ENCODE measurements at places on chromosomes 12 and 14.
A peak's percentile ranks its signal among the peaks of the same experiment; 100 is the strongest.

DNA sequence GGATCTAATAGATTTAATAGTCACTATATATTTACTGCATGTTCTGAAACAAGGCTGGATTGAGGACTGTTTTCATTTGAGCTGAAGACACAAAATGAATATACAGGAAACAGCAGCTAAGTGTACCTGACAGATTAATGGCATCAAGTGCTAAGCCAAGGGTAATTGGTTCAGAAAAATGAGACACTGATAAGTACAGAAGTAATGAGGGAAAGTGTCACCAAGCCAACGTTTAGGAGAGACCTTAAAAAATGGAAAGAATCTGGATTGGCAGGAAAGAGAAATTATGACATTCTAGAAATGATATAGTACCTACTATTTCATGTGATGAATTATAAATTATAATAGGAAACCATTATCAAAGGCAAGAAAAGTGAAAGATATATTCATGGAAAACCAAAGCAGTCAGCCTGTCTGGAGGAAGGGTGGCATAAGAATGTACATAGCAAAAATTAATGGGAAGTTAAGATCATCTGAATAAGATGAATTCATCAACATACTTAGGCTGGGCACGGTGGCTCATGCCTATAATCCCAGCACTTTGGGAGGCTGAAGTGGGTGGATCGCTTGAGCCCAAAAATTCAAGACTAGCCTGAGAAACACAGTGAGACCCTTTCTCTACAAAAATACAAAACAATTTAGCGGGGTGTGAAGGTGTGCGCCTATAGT lies 21.0 kb upstream of the DUSP16 start:
- DNase-seq, result no peak

DNA sequence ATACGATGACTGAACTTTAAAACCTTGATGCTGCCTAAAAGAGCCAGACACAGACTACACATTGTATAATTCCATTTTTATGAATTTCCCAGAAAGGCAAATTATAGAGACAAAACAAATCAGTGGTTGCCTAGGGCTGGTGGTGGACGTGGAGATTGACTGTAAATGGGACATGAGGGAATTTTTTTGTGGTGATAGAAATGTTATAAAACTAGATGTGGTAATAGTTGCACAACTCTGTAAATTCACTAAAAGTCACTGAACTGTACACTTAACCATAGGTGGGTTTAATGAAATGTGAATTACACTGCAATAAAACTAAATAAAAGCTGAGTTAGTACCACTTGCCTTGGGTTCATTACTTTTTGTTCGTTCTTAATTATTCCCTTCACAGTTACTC lies 72.1 kb downstream of the PLEKHA5 start:
- no peak for DNase-seq

DNA sequence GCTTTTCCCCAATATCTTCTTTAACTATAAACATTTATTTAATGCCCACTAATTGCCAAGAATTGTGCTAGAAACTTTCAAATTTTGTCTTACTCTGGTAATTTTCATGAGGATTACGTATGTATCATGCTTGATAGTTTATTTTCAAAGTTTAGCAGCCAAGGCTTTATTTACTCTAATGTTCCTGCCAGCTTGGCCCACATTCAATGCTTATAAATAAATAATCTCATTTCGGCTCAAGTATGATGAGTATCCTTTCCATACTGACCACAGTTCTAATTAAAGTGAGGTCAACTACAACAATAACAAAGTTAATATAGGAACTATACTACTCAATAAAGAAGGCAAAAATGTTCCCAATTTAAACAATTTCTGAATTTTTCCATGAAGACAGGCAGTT lies 259.2 kb downstream of the MED13L start:
- no peak for DNase-seq

GRCh38 chr12:4649358-4649661 lies 396 bp downstream of the NDUFA9 start:
- no peak for DNase-seq

- no peak for DNase-seq
These were observed 84.6 kb upstream of the NAV3 start for GRCh38 chr12:77746096-77746495.

DNA sequence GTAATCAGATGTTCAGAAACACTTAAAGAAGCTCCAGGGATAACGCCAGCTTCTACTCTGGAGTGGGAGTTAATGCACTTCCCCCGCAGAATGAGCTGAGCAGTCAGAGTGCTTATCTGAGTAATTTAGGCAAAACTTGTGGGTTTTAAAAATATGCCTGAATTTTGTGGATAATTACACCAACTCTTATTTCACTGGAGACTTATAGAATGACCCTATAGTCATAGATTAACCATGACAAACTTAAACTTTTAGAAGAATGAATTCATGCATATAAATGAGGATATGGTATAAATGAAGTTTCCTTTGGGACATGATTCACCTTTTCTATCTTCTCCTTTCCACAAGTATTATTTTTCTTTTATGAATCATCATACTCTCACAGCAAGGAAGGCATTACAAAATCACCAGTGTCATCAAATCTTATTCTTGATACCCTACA lies 241.1 kb upstream of the FBXO33 start:
- no peak for DNase-seq

- no peak for DNase-seq
These were observed 201.2 kb downstream of the SYNE2 start for GRCh38 chr14:64053694-64054669.

DNA sequence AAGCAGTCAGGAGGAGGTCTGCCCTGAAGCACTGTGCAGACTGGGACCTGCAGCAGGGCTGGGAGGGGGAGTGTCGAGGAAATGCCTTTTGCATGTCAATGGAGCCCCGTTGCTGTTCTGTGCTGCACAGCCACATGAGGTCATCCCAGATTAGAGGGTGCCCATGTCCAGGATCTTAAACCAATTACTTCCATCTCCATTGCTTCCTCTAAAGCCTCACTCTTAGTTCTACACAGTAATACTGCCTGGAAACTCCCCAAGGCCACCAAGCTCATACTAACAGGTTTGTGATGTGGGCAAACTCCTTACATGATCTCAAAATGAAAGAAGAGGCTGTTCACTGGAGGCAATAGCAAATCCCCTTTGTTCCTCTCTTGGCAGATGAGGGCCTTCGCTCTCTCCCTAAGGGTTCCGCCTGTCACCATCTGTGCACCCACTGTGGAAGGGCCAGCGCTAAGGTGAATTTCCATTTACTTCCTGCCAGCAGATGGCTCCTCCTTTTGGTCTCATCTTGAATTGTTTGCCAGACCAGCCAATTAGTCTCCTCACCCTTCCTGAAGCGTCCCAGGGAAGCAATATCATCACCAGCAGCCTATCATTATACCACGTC lies 35.4 kb upstream of the LTA4H start:
- DNase-seq, result no peak

- DNase-seq, result peak; percentile 43
These were observed 738 bp downstream of the CKAP4 start for GRCh38 chr12:106246891-106247673.

GRCh38 chr14:63910583-63911363 lies 58.0 kb downstream of the SYNE2 start:
- no peak for DNase-seq

DNA sequence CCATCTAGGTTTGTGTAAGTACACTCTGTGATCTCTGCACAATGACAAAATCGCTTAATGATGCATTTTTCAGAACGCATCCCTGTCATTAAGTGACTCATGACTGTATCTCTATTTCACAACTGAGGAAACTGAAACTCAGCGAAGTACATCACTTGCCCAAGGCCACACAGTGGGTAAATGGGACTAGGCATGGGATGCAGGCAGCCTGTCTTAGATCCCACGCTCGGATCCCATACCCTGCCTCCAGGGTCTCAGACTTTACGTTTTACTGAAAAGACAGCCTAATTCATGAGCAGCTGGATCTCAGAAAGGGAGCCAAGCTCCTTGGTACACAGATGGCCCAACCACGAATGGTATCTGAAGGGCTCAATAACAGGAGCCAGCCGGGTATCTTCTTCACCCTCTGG lies 2.4 kb upstream of the MLEC start:
- no peak for DNase-seq

GRCh38 chr14:35286003-35286600 lies 6.1 kb upstream of the PSMA6 start:
- no peak for DNase-seq

- no peak for DNase-seq
These were observed 4.1 kb upstream of the FAM222A start for GRCh38 chr12:109709401-109709991.

GRCh38 chr12:66978802-66979201 lies 290.4 kb upstream of the CAND1 start:
- DNase-seq, result no peak

DNA sequence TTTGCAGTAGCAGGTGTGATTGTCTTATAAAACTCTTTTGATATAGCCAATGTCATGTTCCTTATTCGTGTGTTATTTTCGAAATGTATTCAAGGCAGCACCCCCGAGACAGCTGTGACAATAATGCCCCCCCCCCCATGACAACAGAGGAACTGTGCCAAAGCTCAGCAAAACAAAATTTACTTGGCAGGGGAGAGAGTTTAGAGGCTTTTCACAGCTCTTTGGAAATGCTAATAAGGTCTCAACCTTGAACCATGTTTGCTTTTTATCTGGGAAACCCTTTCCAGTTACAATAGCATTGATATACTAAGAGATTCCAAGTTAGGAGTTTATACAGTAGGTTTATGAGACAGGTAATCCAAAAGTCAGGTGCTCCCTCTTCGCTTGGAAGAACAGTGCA lies 56.4 kb upstream of the USP44 start:
- DNase-seq, result no peak

DNA sequence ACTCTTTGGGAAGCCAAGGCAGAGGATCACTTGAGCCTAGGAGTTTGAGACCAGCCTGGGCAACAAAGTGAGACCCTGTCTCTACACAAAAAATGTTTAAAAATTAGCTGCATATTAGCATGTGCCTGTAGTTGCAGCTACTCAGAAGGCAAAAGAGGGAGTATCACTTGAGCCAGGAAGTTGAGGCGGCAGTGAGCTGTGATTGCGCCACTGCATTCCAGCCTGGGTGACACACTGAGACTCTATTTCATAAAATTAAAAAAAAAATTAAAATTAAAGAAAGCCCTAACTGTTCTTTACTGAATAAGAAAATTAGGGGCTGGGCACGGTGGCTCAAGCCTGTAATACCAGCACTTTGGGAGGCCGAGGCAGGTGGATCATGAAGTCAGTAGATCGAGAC lies 27.0 kb downstream of the SENP1 start:
- no peak for DNase-seq

- no peak for DNase-seq
These were observed 384.8 kb downstream of the EGLN3 start for GRCh38 chr14:33566082-33566481.

- no peak for DNase-seq
These were observed 54.0 kb downstream of the ZNF641 start for GRCh38 chr12:48296586-48297282.

DNA sequence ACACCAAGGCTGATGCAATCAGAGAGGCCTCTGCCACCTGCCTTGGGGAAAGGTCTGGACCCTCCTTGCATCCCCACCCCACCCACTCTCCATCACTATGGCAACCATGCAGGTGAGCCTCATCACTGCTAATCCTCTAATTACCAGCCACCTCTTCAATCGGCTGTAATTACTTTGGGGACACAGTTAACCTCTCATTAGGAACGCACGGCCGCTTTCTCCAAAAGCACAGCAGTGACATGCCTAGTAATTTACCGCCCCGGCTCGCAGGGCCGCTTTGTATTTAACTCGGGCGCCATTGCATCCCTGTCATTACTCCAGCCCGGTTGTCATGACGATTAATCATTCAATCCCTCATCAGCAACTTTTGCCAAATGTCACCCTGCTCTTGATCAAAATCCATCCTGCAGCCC lies 36.3 kb upstream of the FAM222A start:
- DNase-seq, result no peak

DNA sequence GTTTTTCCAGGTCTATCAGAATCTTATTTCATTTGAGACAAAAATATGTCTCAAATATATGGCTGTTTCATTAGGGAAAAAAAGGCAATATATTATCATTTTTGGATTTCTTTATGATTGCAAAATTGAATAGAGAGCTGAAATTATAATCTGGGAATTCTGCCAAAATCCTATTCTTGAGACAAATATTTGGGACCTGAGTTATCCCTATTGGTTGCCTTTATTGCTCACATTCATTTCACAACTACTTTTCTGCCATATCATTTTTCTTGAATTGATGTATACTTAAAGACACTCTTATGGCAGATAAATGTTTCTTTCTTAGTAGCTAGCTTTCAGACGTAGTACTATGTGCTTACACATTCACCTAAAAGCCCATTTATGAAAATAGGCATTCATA lies 241.6 kb upstream of the NOVA1 start:
- DNase-seq, result no peak

DNA sequence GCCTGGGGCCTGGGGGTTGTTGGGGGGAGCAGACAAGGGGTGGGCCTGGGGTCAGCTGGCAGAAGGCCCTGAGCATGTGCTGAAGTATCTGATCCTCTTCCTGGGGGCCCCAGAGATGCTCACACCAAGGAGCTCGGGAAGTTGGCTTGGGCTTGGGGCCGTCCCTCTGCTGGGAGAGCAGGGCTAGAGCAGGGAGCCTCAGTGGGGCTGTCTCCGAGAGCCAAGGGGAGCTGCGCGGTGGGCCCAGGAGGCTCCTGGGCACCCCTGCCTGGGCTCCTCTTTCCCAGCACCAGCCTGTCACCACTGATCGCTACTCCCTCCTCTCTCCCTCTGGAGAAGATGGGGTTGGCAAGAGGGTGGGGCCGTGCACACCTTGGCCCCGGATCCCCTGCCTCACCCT lies 28.3 kb downstream of the BEGAIN start:
- no peak for DNase-seq

- no peak for DNase-seq
These were observed 2.6 kb downstream of the IL31 start for GRCh38 chr12:122171399-122171798.

DNA sequence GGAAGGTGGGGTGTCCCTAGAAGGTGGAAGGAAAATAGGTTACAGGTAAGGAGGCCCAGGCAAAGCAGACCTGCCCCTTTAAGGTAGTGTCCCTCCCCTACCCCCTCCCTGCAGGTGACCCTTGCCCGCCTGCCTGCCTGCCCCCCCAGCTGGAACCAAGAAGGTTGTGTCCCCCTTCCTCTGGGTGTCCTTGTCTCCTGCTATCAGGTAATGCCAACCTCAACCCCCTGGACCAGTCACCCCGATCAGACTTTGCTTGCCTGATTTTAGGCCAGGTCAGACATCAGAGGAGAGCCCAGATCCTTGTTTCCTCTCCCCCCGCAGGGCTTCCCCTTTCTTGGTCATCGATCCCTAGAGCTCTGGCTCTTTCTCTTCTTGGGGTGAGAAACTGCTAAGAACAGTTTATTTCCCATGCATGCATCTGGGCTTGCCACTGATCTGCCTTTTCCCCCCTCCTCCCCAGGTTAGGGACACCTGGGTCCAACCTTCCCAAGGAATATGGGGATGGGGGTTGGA lies at the start of gene SLC39A5:
SLC39A5 (plus strand) TSS at position 136 of the 516 bp plus-strand sequence. CDS start 1,224 bp downstream, outside the sequence.
- DNase-seq, result no peak

DNA sequence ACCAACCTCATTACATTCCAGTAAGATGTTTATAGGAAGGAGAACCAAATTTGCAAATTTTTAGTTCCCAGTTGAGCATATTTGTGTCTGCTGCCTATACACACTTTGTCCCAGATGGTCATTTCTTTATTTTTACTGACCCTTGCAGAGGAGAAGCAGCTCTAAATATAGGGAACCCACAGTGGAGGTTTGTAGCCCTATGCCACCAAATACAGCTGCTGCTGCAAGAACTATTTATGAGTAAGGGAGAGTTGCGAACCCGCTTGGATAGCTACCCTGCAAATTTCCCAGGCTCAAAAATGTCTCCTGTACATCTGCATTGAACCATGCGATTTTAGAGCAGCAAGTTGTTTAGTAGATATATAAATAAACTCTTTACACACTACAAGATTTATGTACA lies 48.2 kb downstream of the NAV3 start:
- no peak for DNase-seq
